ENCODE measurements at places on chromosomes 16 and 17.

- no peak for DNase-seq
Measured at GRCh38 chr16:57391708-57392107, 12.9 kb upstream of the CCL17 start.

GRCh38 chr16:88482630-88483391 is 29.7 kb downstream of the ZFPM1 start:
- DNase-seq = no peak

DNA sequence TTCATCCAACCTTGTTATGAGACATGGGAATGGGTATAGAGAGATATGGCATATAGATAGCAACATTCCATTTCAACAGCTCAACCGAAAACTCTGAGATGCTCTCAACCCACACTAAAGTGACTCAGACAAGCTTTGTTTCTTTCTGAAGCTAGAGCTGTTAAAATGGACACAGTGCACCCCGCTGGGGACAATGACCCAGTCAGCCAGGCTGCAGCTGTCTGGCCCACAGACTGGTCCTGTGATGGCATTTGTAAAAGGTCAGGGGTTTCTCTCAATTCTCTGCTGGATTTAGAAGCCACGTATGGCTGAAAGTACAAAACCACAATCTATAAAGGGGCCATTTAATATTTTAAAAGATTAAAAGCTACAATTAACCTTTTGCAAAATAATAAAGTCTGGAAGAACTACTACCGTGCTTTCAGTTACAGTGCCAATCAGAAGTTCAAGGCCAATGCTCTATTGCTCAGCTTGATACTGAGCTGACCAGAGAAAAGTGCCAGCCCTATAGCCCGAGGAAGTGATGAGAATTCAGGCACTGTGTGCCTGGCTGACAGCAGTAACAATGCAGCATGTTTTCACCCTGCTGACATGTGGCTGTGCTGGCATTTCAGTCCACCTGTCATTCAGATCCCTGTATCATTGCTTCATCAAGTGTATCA is 60.2 kb downstream of the TEX2 start:
- DNase-seq = no peak

GRCh38 chr17:70230850-70231640 is 61.7 kb downstream of the KCNJ2 start:
- no peak for DNase-seq

DNA sequence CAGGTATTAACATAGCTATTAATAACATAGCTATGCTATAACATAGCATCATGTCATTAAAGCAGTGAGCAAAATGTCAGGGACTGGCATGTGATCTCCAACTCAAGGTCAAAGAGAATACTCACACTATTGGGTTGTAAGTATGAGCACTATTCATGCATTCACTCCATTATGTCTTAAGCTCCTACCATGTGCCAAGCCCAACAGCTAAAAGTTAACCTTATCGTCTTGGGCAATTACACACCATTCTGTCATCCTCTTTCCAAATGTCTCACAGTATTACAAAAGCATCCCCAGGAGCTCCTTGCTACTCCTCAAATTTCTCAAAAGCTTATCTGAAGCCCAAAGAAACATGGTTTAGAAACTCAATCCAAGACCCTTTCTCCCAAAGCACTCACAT is 22.0 kb upstream of the NOG start:
- no peak for DNase-seq

DNA sequence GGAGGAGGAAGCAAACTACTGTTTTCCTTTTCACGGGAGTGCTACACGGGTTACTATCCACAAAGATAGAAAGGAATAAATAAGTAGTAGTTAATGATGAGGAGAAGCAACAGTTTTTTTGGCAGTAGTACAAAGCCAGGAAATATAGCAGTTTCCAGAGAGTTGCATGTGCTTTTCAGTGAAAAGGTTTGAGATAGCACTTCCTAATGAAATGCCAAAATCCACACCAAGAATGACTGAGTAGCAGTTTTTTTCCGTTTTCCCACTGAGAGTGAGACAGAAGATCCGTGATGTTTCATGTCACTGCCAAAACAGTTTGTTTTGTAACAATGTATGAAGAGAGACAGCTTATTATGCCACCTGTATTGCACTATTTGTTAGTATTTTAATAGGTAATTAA is 129.1 kb downstream of the STX8 start:
- DNase-seq = no peak

DNA sequence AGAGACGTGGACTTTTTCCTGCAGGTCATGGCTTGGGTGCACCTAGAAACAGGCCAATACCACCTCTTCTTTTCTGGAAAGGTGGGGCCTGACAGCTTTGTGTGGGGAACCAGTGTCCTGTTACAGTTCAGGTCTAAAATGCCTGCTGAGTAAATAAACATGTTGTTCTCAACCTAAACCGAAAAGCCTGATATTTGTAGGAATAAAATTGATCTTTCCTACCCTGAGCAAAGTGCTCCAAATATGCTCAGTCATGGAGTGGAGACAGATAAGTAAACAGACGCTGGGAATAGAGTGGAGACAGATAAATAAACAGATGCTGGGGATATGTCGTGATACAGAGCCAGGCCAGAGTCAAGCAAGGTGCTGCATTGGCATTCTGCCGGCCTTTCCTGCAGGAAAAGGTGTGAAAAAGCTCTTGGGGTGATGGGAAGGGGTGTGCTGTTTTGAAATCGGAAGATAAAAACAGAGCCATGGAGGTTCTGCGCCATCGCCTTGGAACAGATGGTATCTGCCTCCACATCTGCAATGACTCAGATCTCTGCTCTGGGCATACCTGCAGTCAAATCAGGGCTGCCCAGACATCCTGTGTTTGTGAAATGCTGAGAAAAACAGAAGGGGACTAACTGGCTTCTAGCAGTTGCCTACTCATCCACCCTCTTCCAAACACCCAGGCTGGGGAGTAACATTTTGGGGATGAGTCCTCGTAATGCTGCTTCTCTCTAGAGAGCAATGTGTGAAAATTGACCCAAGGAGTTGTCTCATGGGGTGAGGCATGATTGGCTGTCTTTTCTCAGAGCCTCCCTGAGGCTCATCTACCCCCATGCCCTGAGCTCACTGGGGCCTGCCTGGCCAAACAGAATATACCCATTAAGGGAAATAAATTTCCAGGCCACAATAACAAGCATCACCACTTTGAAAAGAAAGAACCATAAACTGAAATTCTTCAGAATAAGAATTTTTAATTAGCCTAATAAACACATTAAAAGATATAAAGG is 16.8 kb upstream of the TRPV2 start:
- DNase-seq = no peak

DNA sequence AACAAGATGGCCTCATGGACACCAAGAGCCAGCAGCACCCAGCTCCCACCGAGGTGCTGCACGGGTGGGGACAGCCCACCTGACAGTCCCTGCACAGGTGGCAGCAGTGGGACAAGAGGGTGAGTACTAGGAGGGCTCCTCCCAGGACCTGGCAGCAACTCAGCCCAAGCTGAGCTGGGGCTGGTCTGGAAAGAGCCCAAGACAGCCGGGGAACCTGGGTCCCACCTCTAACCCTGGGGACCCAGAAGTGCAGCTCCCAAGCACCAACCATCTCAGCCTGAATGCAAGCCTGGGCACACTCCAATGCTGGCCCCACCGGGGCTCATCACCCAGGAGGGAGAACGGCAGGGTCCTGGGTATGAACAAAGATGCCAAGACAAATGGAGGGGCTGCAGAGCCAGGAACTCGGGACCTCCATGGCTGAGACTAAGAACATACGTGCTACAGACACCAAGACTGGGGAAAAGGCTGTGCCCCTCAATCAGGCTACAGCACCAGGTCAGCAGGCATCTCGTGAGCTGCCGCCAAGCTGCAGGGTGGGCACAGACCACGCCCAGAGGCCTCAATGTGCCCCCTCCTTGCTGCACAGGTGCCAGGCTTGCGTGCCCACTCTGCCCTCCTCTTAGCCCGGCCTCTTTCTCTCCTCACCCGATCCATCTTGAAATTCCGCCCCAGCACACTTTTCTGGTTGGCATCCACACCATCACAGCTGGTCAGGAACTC is 37.5 kb upstream of the GSG1L start:
- no peak for DNase-seq

DNA sequence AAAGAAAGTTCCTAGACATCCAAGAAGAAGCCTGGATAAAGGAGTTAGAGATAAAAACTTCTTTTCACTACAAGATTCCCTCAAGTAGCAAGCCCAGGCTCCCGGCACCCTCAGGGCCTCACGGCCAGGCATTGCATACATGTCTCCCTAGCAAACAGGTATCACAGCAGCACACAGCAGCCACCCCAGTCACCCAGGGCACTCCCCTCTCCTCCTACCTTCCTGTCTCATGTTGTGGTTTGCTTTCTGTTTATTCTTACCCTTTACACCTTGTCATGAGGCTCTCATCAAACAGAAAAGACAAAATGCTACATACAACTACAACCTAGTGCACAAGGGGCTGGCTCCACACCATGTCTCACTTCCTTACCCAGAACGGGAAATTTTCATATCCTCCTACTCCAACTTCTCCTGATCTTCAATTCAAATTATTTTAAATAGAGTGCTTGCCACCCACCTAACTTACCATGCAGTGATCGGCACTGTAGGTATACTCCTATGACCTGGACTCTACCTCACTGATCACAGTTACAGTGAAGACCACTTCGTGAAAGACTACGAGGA is 42.7 kb downstream of the XPO6 start:
- no peak for DNase-seq

- no peak for DNase-seq
Measured at GRCh38 chr17:77721846-77722160, 236.7 kb upstream of the TNRC6C start.

- no peak for DNase-seq
Measured at GRCh38 chr17:82524540-82524939, 5.0 kb downstream of the FOXK2 start.

DNA sequence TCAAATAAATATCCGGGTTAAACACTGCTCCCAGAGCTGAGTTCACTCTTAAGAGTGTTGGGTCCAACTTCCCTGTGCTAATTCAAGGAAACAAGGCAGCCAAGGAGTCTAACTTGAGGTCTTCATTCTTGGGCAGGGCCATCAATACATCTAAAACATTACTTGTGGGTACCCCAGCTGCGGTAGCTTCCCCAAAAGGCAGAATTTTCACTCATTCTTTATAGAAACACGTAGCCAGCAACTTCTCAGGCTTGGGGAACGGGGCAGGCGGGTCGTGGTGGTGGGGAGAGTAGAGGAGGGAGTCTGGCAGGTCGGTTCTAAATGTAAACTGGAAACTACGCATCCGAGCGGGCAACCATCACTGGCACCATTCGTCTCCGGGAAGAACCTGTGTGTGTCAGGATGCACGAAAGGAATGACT is 666 bp upstream of the METTL9 start:
- DNase-seq = no peak

GRCh38 chr17:4038076-4038475 is 73.8 kb upstream of the ATP2A3 start:
- no peak for DNase-seq

- no peak for DNase-seq
Measured at GRCh38 chr16:74216319-74216718, 80.3 kb upstream of the PSMD7 start.

- no peak for DNase-seq
Measured at GRCh38 chr17:79809530-79810129, 12.8 kb upstream of the CBX8 start.

GRCh38 chr16:27346819-27347218 is 33.0 kb downstream of the IL4R start:
- no peak for DNase-seq

- no peak for DNase-seq
Measured at GRCh38 chr17:54992797-54993639, 24.5 kb downstream of the STXBP4 start.

GRCh38 chr17:79141578-79142355 is 67.1 kb downstream of the ENGASE start:
- DNase-seq = no peak

GRCh38 chr17:40122999-40123810 is 1.4 kb downstream of the MSL1 start:
- no peak for DNase-seq

DNA sequence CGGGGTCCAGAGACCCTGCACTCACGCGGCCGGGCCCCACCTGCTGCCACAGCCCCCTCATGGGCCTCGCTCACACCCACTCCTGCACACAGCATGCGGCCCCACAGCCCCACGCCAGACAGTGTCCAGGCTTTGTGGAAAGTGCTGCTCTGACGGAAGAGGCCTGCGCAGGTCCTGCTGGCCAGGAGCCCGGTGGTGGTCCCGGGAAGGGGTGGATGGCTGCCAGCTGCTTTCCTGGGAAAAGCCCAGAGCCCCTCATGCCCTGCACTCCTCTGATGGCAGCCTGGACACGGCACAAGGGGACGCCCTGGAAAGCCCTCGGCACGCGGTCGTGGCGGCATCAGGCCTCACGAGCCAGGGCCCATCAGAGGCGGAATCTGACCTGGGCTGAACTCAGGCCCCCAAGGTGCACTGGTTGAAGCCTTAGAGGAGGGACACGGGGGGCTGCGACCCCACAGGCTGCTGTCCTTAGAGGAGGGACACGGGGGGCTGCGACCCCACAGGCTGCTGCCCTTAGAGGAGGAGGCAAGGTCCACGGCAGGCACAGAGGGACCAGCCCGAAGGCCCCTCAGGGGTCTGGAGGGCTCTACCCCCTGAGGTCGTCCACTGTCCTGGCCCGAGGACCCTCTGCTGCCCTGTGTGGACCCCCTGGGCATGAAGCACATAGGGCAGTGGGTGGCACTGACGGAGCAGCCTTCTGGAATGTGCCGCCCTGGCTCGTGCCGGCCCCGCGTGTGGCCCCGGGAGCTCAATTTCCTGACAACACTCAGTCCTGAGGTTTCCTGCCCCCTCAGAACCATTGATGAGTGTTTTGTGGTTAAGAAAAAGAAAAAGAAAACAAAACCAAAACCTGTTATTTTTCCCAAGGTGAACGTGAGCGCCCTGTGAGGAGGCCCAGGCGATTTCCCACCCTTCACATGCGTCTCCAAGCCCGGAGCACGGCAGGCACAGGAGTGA is 22.1 kb downstream of the SOX8 start:
- no peak for DNase-seq

GRCh38 chr17:63276821-63277220 is 169.3 kb downstream of the CYB561 start:
- no peak for DNase-seq
